ENCODE measurements at places on chromosomes 1 and 21. TPM values are rescaled to one million over a fixed set of nuclear protein-coding genes. Genes with fewer than 3 reads are reported as not detected.
A peak's percentile ranks its signal among the peaks of the same experiment; 100 is the strongest.

DNA sequence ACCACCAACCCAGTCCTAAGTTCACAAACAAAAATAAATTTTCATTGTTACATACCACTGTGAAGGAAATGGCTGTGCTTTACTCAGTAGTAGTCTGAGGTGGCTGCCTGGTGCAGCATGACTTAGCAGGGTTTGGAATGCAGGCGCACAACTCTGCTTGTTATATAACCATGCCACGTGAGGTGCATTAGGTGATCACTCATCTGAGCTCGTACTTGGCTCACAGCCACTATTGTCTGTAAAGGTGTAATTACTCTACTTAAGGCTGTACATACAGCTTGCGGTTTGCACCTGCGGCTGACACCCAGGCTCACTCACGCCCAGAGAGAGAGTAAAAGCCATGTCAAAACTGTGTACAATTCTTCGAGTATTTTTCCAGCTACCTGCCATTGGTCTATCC lies 599.4 kb downstream of the LTN1 start:
- no peak overlapping the region for H3K4me3 ChIP-seq
- no peaks in the 10 kb centered on the region for H3K36me3 ChIP-seq
- H3K27ac ChIP-seq, result no peak overlapping the region
- no peak for DNase-seq
- peaks cover 44% of the 10 kb centered on the region for H3K27me3 ChIP-seq

GRCh38 chr21:36022427-36023091 lies 37.8 kb downstream of the SETD4 start:
- no peaks in the 10 kb centered on the region for H3K36me3 ChIP-seq
- no peak for DNase-seq
- H3K27me3 ChIP-seq, result no peaks in the 10 kb centered on the region
- H3K27ac ChIP-seq, result no peak overlapping the region
- H3K4me3 ChIP-seq, result no peak overlapping the region

DNA sequence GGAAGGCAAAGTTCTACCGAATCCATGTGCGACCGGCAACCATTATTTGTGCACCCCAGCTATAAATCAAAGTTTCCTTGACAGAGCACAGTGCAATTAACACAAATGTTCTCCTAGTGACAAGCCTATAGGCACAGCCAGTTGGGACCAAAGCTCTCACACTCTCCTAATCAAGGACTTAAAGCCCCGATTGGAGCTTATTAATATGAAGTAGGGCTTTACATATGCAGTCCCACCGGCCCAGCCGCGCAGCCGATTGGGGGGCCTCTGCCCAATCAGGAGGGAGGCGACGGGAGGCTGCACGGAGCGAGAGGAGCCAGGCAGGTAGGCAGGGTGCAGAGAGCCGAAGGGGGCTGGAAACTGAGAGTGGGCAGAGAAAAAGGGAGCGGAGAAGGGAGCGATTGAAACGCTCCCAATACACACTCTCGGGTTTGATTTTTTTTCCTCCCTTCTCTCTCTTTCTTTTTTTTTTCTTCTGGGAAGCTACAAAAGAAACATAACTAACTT lies at the start of gene ESRRG:
Gene ESRRG (minus strand): TSS at position 156 of the 507 bp plus-strand sequence. CDS start 130 bp downstream, at position 26.
- peak within 1 kb of the TSS; percentile 89 for H3K4me3 ChIP-seq
- H3K4me1 ChIP-seq, result peaks cover 3% of the 10 kb centered on the region
- H3K36me3 ChIP-seq, result no peaks in the 10 kb centered on the region

DNA sequence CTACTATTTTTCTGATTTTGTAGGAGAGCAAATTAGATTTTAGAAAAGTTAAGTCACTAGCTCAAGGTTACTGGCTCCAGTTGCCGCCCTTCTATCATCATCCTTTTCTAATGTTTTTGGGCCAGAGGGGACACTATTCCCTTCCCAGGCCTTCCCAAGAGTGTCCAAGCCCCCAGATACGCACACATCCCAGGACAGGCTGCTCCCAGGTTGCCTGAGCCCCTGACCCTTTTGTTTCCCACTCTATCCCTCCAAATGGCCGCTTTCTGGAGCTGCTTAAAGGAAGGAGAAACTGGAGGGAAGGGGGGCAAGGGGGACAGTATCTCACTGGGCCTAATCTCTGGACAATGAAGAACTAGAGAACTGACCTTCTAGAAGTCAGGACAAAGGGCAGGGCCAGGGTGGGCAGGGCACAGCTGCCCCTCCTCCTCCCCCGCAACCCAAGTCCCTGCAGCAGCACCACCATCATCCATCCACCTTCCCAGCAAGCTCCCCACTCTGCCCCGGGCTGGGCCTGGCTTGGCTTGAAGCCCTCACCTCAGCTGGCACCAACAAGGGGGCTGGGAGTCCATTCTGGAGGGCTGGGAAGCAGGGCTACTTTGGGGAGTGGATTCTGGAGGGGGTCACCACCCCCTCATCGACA lies 1.1 kb upstream of the MAP7D1 start:
- peak overlapping the region; percentile 95 for H3K27ac ChIP-seq
- peak; percentile 72 for DNase-seq
- peaks cover 13% of the 10 kb centered on the region for H3K36me3 ChIP-seq
- H3K27me3 ChIP-seq, result no peaks in the 10 kb centered on the region

DNA sequence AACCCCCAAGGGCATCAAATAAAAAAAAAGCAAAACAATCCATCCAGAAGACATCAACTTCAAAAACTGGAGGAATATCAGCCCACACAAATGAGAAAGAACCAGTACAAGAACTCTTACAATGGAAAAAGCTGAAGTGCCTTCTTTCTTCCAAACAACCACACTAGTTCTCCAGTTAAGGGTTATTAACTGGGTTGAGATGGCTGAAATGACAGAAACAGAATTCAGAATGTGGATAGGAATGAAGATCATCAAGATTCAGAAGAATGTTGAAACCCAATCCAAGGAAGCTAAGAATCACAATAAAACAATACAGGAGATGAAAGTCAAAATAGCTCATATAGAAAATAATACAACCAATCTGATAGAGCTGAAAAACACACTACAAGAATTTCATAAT lies 104.5 kb downstream of the NME7 start:
- no peaks in the 10 kb centered on the region for H3K27me3 ChIP-seq
- DNase-seq, result no peak
- H3K36me3 ChIP-seq, result no peaks in the 10 kb centered on the region
- H3K27ac ChIP-seq, result no peak overlapping the region

DNA sequence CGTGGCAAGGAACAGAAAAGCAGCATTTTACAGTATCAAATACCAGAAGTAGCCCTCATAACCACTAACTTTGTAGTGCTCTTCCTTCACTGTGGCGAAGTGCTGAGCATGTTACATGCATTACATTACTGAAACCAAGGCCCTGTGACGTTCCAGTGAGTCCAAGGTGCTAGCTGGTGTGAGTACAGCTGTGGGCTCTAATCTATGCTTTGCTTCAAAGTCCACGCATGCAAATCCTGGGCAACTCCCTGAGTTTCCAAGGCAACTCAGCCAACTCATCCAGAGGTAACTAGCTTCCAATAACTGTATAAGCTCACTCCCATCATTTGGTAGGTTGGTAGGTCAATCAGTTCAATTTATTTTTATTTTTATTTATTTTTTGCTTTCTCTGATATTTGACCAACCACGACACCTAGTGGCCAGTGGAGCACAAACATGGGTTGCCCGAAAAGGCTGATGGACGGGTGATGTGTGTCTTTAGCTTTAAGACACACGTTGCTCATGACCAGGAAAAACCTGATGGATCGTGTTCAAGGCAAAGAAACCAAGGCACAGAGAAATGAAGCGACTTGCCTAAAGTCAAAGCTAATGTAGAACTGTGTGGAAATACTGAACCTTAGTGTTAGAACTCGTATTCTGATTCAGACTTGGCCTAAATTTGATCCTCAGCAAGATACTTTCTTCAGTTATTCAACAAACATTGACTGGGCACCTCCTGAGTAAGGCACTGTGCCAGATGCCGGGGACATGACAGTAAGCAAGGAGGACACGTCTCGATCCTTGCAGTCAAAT lies 73.0 kb downstream of the GNG12 start:
- peaks cover 3% of the 10 kb centered on the region for H3K4me1 ChIP-seq
- H3K27me3 ChIP-seq, result no peaks in the 10 kb centered on the region
- no peak overlapping the region for H3K27ac ChIP-seq
- H3K36me3 ChIP-seq, result no peaks in the 10 kb centered on the region
- no peak overlapping the region for H3K4me3 ChIP-seq
- peak; percentile 86 for DNase-seq

DNA sequence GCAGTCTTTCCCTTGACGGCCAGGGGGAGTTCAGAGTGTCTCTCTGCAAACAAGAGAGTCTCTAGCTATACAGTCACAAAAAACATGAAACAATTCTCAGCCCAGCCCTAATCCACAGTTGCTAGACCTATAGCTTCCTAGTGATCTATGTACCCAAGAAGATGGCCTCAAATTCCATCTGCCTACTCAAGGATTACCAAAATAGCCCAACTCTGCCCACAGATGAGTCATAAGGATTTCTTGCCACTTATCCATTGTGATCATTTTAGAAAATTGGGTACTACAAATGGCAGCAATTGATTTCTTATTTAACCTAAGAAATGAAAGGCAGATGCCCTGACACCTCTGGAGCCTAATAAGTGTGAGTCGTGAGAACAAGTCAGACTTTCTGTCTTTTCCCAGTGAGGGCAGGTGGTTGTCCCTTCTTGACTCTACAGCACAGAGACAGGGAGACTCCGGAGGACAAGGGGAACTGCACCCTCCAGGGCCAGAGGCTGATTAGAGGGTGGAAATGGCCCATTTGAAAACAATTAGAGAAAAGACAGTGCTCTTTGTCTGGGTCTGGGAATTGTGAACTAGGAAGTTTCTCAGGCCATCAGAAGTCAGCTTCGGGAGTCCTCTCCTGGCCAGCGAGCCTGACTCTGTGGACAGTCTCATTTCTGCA lies 65.4 kb downstream of the ABCA4 start:
- no peak for DNase-seq
- H3K27me3 ChIP-seq, result no peaks in the 10 kb centered on the region
- no peaks in the 10 kb centered on the region for H3K36me3 ChIP-seq
- H3K4me1 ChIP-seq, result peaks cover 24% of the 10 kb centered on the region

DNA sequence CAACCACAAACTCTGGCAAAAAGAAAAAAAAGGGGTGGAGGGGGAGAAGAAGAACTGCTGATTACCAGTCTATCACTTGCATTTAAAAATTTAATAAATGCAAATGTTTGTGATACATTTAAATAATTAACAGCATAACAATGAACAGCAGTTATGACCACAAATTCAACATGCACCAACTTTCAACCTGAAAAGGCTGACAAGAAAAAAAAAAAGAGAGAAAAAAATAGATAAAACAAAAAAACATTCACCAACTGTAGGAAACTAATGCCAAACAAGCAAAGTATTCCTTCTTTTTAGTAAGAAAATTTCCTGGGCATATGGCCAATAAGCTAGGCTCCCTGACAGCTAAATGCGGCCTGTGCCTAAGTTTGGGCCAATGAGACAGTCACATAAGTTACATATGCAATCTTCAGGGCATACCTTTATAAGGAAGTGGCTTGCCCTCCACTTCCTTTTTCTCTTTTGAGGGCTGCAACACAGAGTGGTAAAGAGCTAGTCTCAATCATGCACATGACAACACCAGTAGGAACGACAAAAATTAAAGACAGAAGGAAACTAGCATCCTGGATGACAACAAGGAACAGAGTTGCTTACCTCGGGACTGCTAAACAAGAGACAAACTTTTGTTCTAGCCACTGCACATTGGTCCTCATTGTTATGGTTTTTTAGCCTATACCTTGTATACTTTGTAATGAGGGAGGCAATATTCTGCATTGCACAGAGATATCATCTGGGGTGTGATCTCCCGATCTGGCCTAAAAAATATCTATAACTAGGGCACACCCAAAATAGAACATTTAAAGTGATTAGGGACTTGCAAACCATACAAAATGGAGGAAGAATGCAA lies 24.2 kb upstream of the PHTF1 start:
- H3K27ac ChIP-seq, result no peak overlapping the region
- H3K27me3 ChIP-seq, result no peaks in the 10 kb centered on the region
- peaks cover 6% of the 10 kb centered on the region for H3K36me3 ChIP-seq
- no peak for DNase-seq

DNA sequence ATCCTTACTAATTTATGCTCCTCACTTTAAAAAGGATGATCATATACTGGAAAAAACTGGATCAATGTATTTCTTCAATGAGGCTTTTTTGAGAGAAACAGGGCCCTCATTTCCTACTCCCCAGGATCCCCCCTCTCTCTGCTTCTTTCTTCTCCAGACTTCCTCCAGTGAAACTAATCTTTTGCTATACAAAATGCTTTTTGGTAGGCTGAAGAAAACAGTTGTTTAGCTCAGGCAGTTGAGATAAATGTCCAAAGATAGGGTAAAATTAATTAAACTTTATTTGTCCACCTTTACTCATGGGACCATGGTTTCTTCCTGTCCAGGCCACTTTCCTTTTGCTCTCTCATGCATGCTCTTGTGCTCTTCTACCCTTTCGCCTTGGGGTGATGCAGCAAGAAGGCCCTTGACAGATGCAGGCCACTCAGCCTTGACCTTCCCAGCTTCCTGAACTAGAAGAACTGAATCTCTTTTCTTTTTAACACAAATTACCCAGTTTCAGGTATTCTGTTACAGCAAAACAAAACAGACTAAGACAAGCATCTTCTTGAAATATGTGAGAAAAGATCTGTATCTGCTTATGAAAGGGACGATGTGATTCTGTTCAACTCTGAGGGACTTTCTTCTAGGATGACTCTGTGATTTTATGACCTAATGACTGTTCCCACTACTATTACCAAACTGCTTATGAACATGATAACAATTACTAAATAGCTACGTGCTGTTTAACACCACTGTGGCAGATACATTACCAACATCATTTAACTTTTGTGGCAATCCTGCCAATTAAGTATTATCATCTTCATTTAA lies 63.7 kb downstream of the NVL start:
- peaks cover 47% of the 10 kb centered on the region for H3K36me3 ChIP-seq
- DNase-seq, result no peak
- no peak overlapping the region for H3K27ac ChIP-seq
- H3K27me3 ChIP-seq, result no peaks in the 10 kb centered on the region

GRCh38 chr1:4005431-4005830 lies 105.4 kb upstream of the C1orf174 start:
- no peak for DNase-seq
- no peak overlapping the region for H3K4me3 ChIP-seq
- no peaks in the 10 kb centered on the region for H3K27me3 ChIP-seq
- H3K27ac ChIP-seq, result no peak overlapping the region

DNA sequence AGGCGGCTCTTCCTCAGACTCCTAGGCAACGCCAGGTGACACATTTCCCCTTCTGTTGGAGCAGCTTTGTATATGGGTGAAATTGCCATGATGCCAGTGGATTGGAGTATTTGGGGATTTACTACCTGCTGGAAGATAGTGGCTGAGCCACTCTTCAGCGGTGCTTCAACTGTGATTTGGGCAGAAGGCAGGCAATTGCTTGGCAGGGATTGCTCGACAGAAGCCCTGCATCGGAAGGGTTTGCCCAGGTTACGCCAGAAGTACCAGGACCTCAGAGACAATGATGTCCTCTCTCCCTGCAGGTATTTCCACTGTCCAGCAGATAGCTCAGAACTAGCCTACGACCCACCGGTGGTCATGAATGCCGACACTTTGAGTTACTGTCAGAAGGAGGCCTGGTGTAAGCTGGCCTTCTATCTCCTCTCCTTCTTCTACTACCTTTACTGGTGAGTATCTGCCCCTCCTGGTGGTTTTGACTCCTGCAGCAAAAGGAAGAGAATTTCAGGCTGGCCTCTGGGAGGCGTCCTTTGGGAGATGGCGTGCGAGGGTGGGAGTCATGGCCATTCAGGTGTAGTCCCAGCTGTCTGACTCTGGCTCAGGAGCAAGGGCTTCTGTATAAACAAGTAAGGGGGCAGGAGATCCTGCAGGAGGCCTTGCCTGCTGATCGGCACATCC lies 118.3 kb downstream of the CNIH3 start:
- DNase-seq, result peak; percentile 86
- H3K27ac ChIP-seq, result no peak overlapping the region
- no peaks in the 10 kb centered on the region for H3K27me3 ChIP-seq

The MYOM3 gene
- total RNA-seq, result 0.09 TPM

The CA14 gene
- 44.9 TPM for total RNA-seq

The ZNF683 gene
- not detected for total RNA-seq

The SYT6 gene
- total RNA-seq, result 0.67 TPM

The RPTN gene
- not detected for total RNA-seq

The S100A7 gene
- total RNA-seq, result not detected

The TOR1AIP2 gene
- 80.9 TPM for total RNA-seq

All from endodermal cell (in vitro differentiated cells).